ENCODE measurements at places on chromosomes 6 and 20. TPM values are rescaled to one million over a fixed set of nuclear protein-coding genes. Genes with fewer than 3 reads are reported as not detected.

GRCh38 chr6:31048099-31048498 lies 37.8 kb downstream of the MUC22 start:
- DNase-seq = no peak

GRCh38 chr6:131048459-131048858 lies 14.6 kb downstream of the EPB41L2 start:
- DNase-seq = no peak

- DNase-seq = no peak
These were observed 57.6 kb downstream of the GMDS start for GRCh38 chr6:2187826-2188225.

- no peak for DNase-seq
These were observed 22.2 kb downstream of the FAM110A start for GRCh38 chr20:855466-856360.

GRCh38 chr20:12597551-12597950 lies 411.2 kb upstream of the SPTLC3 start:
- no peak for DNase-seq

The GPX5 gene
- total RNA-seq = not detected
